NCI-H2081 (cell line): ENCODE measurements at places on chromosomes 1 and 21.

DNA sequence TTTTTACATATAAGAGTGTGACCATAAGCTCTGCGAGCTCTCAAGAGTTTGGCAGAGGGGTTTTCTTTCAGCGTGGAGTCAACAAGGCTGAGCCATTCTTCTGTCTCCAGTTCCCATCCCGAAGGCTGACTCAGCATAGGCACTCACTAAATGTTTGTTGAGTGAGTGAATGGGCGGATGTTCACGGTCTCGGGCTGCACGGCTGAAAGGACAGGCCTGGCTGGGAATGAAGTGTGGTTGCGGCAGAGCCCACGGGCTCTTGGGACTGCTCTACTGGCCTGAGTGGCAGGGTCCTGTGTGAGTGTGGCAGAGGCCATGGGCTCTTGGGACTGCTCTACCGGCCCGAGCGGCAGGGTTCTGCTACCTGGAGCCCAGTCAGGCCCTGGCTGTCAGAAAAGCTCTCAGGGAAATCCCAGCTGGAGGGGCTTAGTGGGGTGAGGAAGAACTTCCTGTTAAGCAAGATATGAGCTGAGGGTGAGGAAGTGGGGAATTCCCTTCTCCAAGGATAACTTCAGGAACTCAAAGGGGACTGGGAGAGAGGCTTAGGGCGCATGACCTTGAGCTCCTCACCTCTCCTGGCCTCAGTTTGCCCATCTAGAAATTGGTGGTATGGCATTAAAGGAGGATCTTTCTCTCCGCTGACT, 56.6 kb upstream of the C1orf174 start:
- DNase-seq: no peak

GRCh38 chr1:2187619-2188018, 7.0 kb downstream of the FAAP20 start:
- no peak for DNase-seq

- no peak for DNase-seq
Measured at GRCh38 chr1:158933621-158934020, 2.3 kb downstream of the PYHIN1 start.

DNA sequence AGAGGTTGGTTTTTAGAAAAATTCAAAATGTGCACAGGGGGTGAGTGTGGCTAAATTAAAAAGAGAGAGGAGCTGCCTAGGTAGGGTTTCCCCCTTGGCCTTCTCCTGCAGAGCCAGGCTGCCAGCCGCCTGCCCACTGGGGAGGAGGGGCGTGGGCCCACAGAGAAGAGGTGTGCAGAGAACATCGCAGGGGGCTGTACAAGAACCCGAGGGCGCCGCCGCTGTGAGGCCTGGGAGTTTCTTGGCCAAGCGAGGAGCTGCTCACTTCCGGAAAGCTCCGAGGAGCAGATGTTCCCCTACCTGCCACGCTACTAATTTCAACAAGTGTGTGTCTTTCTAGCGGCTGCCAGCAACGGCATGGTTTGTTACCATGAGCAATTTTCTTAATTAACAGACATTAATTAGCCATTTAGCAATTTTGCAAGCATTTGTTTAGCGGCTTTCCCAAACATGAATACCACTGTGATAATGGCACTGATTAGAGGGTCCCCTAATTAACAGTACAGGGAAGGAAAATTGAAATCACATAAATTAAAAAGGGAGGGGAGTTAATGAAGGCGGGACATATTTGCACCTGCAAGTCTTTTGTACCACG, 59.7 kb downstream of the MRPL37 start:
- DNase-seq: peak; percentile 32

DNA sequence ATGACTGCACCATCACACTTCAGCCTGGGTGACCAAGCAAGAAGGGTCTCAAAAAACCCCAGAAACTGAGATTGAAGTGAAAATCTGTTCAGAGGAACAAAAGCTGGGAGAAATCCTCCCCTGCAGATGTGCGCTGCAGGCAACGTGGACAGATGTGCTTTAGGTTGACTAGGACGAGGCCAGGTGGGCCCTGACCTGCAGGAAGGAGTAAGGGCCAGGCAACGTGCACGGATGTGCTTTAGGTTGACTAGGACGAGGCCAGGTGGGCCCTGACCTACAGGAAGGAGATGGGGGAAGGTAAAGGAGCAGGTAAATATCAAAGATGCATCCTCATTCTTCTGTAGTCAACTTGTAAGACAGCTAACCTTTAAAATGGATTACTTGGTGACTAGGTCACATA, 2.5 kb upstream of the KRTAP12-1 start:
- DNase-seq: no peak
